NCI-H446 (cell line): ENCODE measurements at places on chromosomes 1 and 21.

DNA sequence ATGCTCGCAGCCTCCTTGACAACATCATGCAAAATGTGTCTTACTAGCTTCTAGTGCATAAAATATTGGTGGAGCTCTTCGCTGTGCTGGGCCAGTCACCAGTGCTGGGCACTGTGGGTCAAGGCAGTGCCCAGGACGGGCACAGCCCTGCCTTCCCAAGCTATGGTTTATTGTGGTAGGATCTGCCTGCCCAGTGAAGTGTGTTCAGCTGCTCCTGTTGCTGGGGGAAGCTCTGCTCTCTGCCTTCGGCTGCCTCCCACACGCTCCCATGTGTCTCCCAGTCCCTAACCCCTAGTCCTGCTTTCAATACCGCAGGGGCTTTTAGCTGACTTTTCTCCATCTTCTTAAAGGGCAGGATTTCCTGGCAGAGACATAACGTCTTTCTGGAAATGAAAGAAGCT is 15.7 kb downstream of the EPHX1 start:
- no peak for DNase-seq

DNA sequence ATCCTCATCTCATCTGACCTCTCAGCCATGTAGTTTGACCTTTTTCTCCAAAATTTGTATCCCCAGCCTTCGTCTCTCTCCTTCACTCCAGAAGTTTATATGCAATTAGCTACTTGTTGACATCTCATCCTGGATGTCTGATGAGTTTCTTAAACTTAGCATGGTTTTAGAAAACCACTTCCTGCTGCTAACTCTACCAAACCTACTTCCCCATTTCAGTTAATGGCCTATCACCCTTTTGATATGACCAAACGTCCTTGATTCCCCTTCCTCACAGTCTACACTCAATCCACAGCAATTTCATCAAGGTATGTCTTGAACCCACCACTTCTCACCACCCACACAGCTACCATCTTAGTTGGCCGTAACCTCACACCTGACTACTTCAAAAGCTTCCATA is 121.9 kb downstream of the LRRC40 start:
- DNase-seq, result no peak

- no peak for DNase-seq
Measured at GRCh38 chr1:205052690-205053089, 9.7 kb downstream of the CNTN2 start.

DNA sequence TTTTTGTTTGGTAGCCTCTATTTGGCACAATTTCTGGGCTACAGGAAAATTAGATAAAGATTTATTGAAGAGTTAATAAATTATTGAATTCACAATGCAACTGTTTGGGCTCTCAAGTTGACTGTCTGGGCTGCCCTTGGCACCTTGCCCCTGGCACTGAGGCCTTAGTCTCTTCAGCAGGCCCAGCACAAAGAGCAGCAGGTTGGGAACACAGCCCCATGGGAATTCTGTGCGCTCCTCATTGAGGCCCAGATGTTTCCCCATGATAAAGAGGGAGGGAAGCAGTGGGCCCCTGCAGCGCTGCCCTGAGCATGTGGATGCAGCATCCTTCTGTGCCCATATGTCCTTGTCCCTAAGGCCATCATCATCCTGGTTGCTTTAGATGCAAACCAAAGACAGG is 2.9 kb downstream of the CRNN start:
- DNase-seq, result no peak

GRCh38 chr21:45529785-45530422 is 12.3 kb downstream of the SLC19A1 start:
- no peak for DNase-seq

GRCh38 chr1:43522431-43522775 is 8.3 kb upstream of the PTPRF start:
- no peak for DNase-seq
